ENCODE measurements at places on chromosomes 4 and X.

- DNase-seq: no peak
These were observed 1216.8 kb upstream of the PABPC4L start for GRCh38 chr4:135418353-135418752.

GRCh38 chr4:187606581-187606980 is 389.0 kb upstream of the ZFP42 start:
- no peak for DNase-seq

GRCh38 chr4:11543706-11544105 is 115.0 kb upstream of the HS3ST1 start:
- no peak for DNase-seq

DNA sequence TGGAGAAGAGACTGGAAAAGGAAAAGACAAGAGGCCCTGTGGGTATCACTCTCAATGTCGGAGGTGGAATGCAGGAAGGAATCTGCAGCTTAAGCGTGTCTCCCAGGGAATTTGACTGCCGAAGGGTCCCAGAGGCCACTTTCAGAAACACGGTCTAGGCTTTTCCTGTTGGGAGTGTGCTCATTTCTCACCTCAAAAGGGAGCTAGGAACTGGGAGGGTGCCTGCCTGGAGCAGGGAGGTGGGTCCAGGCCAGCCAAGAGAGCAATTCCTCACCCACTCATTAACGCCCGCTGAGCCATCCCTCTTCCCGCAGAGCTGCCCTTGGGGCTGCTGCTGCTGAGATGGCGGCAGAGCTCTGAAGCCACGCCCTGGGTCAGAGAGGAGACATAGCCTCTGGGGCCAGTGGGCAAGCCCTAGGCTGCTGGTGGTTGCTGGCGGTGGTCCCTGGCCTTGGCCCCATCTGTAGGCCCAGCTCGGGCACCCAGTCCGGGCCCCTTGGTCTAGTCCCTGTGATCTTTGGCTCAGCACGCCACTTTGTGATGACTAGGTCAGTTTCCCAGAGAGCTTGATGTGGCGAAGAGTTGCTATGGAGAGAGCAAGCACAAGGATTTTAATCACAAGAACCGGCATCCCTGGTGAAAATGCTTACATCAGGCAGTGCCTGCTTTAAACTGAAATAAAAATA is 4.1 kb downstream of the ZNF185 start:
- DNase-seq: no peak

GRCh38 chrX:11764602-11765067 is 6.6 kb downstream of the MSL3 start:
- DNase-seq: no peak

- no peak for DNase-seq
These were observed 1835.8 kb upstream of the TENM3 start for GRCh38 chr4:180407275-180407885.
